Activated CD4-positive, alpha-beta T cell treated with anti-CD3 and anti-CD28 coated beads, Interleukin-2, amount 10 ng/mL, durations not matched to agents 24 days and 14 days (primary cell): ENCODE measurements at places on chromosomes 7 and 10. TPM values are rescaled to one million over a fixed set of nuclear protein-coding genes. Genes with fewer than 3 reads are reported as not detected.

DNA sequence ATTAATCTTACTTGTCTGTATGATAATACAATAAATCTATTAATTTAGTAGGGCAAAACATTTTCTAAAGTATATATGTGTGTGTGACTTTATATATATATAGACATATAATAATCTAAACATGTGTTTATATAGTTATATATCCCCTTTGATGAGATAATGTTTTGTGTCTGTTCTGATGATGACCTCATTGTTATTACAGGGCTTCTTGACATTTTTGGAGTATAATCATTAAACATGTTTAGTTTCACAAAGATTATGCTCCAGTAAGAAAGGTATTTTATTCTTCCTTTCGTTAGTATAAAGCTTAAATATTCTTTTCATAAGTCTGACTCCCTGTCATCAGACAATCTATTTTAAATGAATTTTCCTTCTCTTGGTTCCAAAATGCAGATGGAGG is 62.3 kb upstream of the CABCOCO1 start:
- DNase-seq: no peak
- peaks cover 13% of the 10 kb centered on the region for H3K27me3 ChIP-seq
- no peak overlapping the region for H3K4me3 ChIP-seq
- H3K36me3 ChIP-seq: no peaks in the 10 kb centered on the region
- H3K27ac ChIP-seq: no peak overlapping the region
- no peaks in the 10 kb centered on the region for H3K4me1 ChIP-seq

DNA sequence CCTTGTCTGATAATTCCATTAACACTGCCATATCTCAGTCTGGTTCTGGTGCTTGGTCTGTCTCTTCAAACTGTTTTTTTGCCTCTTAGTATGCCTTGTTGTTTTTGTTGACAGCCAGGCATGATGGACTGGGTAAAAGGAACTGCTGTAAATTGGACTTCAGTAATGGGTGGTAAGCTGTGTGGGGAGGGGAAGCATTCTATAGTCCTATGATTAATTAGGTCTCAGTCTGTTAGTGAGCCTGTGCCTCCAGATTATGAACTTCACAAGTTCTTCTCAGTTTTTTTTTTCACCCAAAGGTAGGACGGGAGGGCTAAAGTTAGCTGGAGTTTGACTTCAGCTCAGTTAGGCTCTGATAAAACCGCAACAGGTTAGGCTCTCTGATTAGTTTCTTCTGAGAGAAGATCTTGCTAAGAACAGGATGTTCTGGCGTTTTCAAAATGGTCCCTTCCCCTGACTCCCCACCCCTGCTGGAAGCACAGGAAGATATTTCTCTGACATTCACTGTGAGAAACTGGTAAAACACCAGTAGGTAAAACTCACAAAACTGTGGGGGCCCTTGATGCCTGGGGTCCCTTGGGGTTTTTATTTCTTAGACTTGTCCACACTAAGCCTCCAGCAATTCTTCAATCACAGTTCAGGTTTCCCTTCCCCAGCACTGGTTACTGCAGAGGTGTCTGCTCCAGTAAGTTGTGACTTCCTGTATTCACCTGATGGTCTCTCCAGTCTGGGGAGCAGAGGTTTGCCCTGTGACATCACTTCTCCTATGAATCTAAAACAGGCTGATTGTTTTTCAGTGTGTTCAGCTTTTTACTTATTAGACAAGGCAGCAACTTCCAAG is 43.3 kb upstream of the CCDC71L start:
- peaks cover 6% of the 10 kb centered on the region for H3K4me1 ChIP-seq
- no peak overlapping the region for H3K27ac ChIP-seq
- H3K27me3 ChIP-seq: no peaks in the 10 kb centered on the region
- DNase-seq: no peak
- no peaks in the 10 kb centered on the region for H3K36me3 ChIP-seq

GRCh38 chr10:2633630-2634029 is 433.7 kb upstream of the PFKP start:
- H3K4me1 ChIP-seq: no peaks in the 10 kb centered on the region
- H3K36me3 ChIP-seq: no peaks in the 10 kb centered on the region
- H3K4me3 ChIP-seq: no peak overlapping the region
- H3K27ac ChIP-seq: no peak overlapping the region

DNA sequence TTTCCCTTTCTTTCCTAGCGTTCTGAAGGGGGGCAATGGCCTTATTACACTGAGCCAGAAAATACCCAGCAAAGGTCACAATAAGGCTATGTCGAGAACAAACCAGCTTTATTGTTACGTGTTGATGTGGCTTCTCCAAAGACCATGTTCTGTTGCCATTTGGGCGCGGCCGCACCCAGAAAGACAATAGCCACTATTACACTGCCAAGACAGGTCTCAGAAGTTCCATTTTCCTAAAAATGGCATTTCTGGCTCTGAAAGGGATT is 77.8 kb downstream of the PROSER2 start:
- H3K27ac ChIP-seq: no peak overlapping the region
- DNase-seq: no peak

DNA sequence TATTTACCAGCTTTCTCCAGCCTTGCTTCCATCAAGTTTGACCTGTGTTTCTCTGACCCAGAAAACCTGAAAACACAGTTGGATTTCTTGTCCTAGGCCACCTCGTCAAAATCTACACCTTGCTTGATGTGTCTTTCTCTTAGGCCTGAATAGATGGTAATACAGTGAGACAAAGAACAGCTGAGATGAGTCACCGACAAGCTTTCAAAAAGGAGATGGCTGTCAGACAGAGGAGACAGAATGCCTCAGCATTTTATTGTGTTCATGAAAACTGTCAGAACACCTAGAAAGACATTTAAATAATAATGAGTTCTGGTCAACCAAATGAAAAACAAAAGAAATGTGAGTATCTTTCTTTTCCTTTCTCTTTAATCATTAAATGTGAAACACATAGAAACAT is 119.7 kb upstream of the SORCS1 start:
- H3K36me3 ChIP-seq: no peaks in the 10 kb centered on the region
- H3K27ac ChIP-seq: no peak overlapping the region
- no peaks in the 10 kb centered on the region for H3K4me1 ChIP-seq
- no peaks in the 10 kb centered on the region for H3K27me3 ChIP-seq
- no peak for DNase-seq

GRCh38 chr10:66329147-66329546 is 596.7 kb upstream of the LRRTM3 start:
- H3K4me3 ChIP-seq: no peak overlapping the region
- no peak for DNase-seq
- no peaks in the 10 kb centered on the region for H3K36me3 ChIP-seq
- no peak overlapping the region for H3K27ac ChIP-seq
- no peaks in the 10 kb centered on the region for H3K27me3 ChIP-seq

DNA sequence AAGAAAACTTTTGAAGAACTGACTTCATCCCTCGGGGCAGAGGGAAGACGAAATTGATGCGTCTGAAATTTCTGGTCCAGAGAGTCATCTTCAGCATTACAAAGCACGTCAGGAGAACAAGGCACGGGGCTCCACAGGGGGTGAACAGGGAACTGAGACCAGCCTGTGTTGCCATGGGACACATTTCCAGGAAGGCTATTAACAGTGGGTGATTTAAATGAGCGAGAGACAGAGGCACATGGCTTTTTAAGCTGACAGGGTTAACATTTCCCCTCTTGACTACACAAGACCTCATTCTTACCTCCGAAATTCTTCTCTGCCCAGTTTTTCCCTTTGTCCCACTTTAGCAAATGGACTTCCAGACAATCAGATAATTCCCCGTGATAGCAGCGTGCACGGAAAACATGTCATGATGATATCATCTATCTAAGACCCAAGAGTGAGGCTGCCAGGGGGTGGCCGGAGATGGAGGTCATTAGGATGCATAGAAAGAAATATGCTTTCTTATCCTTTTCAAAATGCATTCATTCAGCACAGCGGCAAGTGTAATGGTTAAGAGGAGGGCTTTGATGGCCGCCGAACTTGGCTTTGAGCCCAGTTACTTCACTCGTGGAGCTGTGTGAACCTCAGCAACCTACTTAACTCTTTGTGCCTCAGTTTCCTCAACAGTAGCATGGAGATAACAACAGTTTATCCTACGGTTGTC is 248.0 kb downstream of the PRPF18 start:
- H3K27ac ChIP-seq: no peak overlapping the region
- peaks cover 7% of the 10 kb centered on the region for H3K4me1 ChIP-seq
- H3K4me3 ChIP-seq: no peak overlapping the region
- peaks cover 4% of the 10 kb centered on the region for H3K27me3 ChIP-seq
- H3K36me3 ChIP-seq: peaks cover 2% of the 10 kb centered on the region
- no peak for DNase-seq

- H3K36me3 ChIP-seq: no peaks in the 10 kb centered on the region
- peaks cover 12% of the 10 kb centered on the region for H3K4me1 ChIP-seq
- no peak overlapping the region for H3K27ac ChIP-seq
- peak overlapping the region; percentile 79 for H3K4me3 ChIP-seq
- H3K27me3 ChIP-seq: peaks cover 69% of the 10 kb centered on the region
- DNase-seq: no peak
Measured at GRCh38 chr7:128167042-128167701, 73.9 kb upstream of the LEP start.

DNA sequence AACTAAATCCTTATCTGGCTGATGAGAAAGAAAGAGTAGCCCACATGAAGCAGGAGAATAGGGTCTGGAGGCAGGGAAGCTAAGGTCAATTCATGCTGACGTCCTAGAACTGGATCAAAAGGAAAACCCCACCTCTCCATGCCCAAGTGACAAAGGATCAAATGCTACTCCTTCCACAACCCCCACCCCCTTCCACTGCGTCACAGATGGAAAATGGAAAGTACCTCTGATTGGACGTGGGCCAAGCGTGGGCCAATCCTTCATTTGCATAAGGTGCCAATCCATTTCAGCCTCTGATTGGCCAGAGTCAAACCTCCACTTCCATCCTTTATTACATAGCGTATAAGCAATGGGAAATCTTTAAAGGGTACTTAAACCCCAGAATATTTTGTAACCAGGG is 431.3 kb upstream of the ETV1 start:
- no peaks in the 10 kb centered on the region for H3K27me3 ChIP-seq
- no peaks in the 10 kb centered on the region for H3K4me1 ChIP-seq
- DNase-seq: no peak
- no peak overlapping the region for H3K4me3 ChIP-seq
- H3K27ac ChIP-seq: no peak overlapping the region
- no peaks in the 10 kb centered on the region for H3K36me3 ChIP-seq

Gene ADAM12
- not detected in 2 replicates for total RNA-seq

Gene TMEM196
- total RNA-seq: not detected in 2 replicates
